ENCODE measurements at places on chromosomes 4 and X. TPM values are rescaled to one million over a fixed set of nuclear protein-coding genes. Genes with fewer than 3 reads are reported as not detected.
A peak's percentile ranks its signal among the peaks of the same experiment; 100 is the strongest.

The VCX3A gene
- 0.26 TPM for total RNA-seq

The AREG gene
- total RNA-seq, result not detected

The GAGE12D gene
- not detected for total RNA-seq

The CXorf49 gene
- total RNA-seq, result not detected

The PDCL2 gene
- not detected for total RNA-seq

The MAGEB10 gene
- total RNA-seq, result not detected

The EGF gene
- 5.3 TPM for total RNA-seq

The CTSO gene
- total RNA-seq, result 1.6 TPM

The XPNPEP2 gene
- total RNA-seq, result 0.10 TPM

The USP17L29 gene
- not detected for total RNA-seq

The SLC26A1 gene
- 0.03 TPM for total RNA-seq

The KLHL13 gene
- total RNA-seq, result 5.8 TPM

The NXF2 gene
- total RNA-seq, result not detected

The GAGE13 gene
- total RNA-seq, result not detected

The RIPPLY1 gene
- 0.24 TPM for total RNA-seq

The SYNPO2 gene
- total RNA-seq, result 0.41 TPM

The FANCB gene
- 12.2 TPM for total RNA-seq

GRCh38 chr4:183610613-183611012, 48.4 kb downstream of the RWDD4 start:
- no peak for DNase-seq

DNA sequence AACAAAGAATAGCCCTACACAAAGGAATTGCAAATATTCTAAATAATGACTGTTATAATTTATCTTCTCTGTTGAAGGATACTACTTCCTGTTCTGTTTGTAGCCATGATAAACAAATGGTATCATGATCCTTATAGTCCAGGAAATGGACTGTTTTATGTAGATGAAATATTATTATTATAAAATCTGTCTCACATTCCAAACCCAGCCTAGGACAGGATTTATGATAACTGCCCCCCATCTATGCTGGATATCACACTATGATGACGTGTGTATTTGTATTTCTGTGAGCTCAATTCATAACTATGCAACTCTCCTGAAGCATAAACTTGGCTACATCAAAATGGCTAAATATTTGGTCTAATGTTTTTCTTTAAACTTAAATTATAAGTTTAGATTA, 21.3 kb downstream of the DMD start:
- no peak for DNase-seq

- DNase-seq, result no peak
Measured at GRCh38 chrX:27679281-27679680, 89.1 kb downstream of the DCAF8L2 start.

DNA sequence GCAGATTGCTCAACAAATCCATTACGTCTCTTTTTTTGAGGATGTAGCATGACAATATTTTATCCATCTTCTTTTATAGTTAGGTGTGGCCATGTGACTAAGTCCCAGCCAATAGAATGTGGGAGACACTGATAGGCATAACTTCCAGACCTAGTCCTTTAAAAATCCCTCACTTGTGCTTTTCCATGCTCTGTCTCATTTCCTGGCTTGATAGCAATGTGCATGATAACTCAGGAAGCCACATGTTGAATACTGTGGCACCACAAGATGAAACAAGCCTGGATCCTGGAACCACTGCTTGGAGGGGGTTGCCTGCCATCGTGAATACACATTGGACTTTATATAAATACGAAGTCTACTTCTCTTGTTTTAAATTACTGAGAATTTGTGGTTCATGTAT, 184.0 kb upstream of the NEIL3 start:
- DNase-seq, result no peak

DNA sequence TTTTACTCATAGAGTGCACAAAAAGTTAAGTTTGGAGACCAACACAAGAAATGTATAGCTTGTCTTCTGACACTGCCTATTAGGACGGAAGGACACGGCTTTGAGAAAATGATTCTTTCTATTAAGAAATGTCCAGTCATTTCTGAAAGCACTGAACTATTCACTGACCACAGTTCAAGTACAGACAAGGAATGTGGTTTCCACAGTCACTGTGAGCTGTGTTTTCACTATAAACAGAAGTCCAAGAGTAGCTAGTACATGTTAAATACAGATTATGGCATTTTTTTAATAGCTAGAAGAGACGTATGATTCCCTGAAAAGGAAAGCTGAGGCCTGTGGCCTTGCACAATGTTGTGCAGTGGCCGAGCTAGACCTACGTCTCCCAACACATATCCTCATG, 115.1 kb upstream of the GPM6A start:
- DNase-seq, result no peak

GRCh38 chrX:139025816-139026215, 314.3 kb upstream of the FGF13 start:
- DNase-seq, result no peak

DNA sequence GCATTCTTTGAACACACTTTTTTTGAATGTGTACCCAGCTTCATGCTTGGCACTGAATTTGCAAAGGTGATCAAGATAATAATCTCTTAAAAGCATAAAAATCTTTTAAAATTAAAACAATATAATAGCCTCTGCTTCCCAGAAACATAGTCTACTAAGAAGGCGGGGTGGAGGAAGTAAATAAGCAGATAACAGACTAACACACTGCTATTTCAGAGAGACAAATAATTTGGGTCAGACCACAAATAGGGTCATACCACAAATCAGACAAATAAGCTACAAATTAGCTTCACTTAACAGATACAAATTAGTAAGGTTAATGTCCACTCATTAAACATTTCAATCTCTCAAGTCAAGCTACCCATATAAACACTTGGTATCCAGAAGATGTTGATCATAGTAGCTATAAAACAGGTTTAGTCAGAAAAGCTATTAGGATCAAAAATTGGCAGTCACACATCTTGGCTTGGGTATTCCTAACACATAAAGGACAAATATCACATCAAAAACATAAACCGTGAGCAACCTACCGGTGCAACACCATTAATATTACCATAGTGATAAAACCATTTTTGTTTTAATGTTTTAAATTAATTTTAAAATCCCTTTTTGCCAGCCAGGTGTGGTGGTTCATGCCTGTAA, 47.3 kb downstream of the PPP3CA start:
- DNase-seq, result no peak

GRCh38 chr4:150944660-150945059, 70.4 kb downstream of the LRBA start:
- DNase-seq, result no peak

DNA sequence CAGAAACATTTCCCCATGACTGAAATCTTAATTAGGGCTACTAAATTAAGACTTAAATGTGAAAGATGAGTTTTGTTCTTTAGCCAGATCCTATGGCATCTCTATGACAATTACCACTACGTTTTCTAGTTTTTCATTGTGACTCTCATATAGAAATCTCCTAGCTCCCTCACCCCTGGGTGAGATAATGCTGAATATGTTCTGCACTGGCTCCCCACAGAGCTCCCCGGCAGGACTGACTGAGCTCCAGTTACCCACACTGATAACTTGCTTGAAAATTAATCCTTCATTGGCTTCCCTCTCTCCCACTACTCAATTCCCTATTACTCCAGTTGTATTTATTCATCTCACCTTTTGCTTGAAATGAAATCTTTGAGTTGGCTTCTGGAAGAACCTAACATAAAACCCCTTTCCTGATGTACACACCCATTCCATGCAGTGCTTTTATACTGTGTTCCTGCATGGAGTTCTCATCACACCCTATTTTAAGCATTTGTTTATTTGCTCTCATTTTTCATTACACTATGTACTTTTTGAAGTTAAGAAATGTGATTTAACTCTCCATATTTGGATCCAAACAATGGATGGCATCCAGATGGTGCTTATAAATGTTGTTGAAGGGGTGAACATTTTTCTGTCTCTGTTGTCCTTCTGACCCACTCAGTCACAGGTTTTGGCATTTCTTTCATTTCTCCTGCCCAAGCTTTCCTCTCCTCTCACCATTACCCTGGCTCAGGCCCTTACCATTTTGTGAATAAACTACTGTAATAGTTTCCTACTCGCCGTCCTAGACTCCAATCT, 623.4 kb downstream of the SPRY1 start:
- no peak for DNase-seq

DNA sequence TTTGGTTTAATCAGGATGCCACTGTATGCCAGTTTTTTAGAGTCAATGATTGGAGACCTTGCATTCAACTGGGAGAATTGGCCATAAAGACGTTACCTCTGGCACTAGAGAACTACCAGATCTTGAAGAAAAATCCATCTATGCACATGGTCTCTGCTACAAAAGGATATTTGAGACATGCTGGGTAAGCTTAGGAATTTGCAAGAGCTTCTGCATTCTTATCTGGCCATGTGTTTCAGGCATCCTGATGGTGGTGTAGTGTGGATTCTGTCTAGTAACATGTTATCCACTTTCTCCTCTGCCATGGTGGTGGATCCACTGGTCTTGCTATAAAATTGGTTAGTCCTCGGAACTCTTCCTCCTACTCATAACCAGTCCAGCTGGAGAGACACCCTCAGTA, 185.3 kb upstream of the WDFY3 start:
- no peak for DNase-seq

- DNase-seq, result no peak
Measured at GRCh38 chr4:16867827-16868226, 30.6 kb downstream of the LDB2 start.

- no peak for DNase-seq
Measured at GRCh38 chr4:77773101-77773500, 46.1 kb downstream of the CNOT6L start.

- DNase-seq, result no peak
Measured at GRCh38 chr4:82666970-82667665, 105.3 kb upstream of the TMEM150C start.

DNA sequence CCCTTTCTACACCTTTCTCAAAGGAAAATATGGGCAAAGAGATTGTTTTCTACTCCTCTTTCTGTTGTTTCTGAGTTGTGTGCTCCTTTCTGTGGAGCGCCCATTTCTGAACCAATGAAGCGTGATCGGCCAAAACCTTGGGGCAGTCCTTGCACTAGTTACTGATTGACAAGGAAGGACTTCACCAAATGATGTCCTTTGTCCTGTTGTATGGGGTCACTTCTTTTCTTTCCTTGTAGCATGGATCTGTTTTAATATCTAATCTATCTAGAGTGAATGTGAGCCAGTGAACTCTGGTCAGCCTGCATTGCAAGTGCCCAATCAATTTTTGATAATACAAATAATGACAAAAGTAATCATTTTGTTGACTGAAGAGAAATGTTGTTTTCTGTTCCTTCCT, 94.5 kb downstream of the EGF start:
- DNase-seq, result no peak

- no peak for DNase-seq
Measured at GRCh38 chrX:5399403-5399802, 829.3 kb downstream of the NLGN4X start.

DNA sequence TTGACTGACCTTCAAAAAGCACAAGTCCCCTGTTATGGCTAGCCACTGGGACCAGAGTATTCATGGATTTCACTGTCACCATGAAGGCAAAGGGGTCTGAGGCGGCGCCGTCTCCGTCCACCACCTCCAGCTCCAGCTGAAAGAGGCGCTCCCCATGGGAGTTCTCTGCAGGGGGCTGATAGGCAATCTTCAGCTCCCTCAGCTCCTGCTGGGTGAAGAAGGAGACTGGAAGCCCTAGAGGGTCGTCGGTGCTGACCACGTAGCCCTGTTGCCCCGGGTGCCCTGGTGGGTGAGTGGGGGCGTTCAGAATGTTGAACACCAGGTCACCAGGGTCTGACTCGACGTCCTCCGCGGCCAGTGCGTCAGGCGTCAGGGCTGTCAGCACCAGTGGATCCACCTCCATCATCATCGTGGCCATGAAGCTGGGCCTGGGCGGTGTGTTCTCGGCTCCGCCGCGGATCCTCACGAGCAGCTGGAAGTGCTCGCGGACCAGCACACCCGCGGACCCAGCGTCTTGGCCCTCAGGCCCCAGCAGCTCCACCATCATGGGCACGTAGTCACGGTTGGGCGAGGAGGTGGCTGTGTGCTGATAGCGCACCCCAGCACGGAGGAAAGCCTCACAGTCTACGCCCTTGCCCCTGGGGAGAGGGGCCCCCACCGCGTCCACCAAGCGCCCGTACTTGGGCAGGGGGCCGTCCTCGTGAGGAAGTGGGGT, 987 bp downstream of the FREM3 start:
- peak; percentile 44 for DNase-seq

- DNase-seq, result peak; percentile 21
Measured at GRCh38 chr4:2961811-2962441, 1.3 kb downstream of the NOP14 start.

GRCh38 chr4:108486046-108486445, 134.3 kb upstream of the RPL34 start:
- DNase-seq, result no peak

DNA sequence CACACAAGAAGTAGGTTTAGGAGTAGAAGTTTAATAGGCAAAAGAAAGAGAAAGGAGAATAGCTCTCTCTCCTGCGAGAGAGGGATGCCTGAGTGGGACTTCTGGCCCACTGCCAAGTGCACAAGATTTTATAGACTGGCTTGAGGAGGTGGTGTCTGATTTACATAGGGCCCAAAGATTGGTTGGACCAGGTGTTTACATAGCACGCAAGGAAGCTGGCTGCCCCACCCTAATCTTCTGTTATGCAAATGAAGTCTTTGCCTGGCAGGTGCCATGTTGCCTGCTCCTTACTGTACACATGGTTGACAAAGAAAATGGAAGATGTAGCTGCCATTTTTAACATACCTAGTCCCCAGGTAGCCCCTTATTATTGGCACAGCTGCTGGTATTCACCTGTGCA, 170.8 kb upstream of the GATB start:
- DNase-seq, result no peak

DNA sequence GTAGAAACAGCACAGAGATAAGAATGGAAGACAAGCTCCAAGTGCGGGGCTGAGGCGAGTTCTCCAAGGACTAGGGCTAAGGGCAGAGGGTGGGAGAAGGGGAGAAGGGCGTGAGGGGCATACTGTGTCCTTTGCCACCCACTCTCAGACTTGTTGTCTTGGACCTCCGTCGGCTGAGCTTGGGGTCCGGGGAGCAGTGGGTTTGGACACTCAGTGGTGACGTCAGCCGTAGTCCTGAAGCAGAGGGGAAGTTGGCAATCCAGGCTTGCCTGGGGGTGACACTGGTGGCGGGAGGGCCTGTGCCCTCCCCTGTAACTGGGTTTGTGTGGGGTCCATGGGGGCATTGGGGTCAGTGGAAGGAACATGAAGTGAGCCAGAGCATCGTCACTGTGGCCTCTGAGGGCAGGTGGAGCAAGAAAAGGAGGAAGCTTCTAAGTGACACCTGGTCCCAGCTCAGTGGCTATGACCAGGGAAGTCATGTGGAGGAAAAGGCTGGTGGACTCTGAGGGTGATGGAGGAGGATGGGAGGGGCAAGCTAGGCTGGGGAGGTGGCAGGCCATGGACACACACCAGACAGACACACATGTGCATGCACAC, 17.6 kb downstream of the CD99 start:
- DNase-seq, result no peak

- peak; percentile 28 for DNase-seq
Measured at GRCh38 chr4:16858275-16858752, 40.1 kb downstream of the LDB2 start.

- DNase-seq, result no peak
Measured at GRCh38 chr4:152115794-152116193, 355.0 kb upstream of the GATB start.

GRCh38 chrX:16868920-16869319, 1.2 kb downstream of the RBBP7 start:
- no peak for DNase-seq

GRCh38 chr4:112105201-112105969, 39.9 kb upstream of the FAM241A start:
- DNase-seq, result no peak

GRCh38 chr4:119105605-119106004, 30.0 kb upstream of the MYOZ2 start:
- no peak for DNase-seq

- DNase-seq, result no peak
Measured at GRCh38 chr4:16055471-16055870, 28.4 kb downstream of the PROM1 start.

- no peak for DNase-seq
Measured at GRCh38 chrX:69362354-69362753, 141.8 kb upstream of the NALF2 start.

All from H7 (cell line).